ENCODE measurements at places on chromosomes 7 and 10.

DNA sequence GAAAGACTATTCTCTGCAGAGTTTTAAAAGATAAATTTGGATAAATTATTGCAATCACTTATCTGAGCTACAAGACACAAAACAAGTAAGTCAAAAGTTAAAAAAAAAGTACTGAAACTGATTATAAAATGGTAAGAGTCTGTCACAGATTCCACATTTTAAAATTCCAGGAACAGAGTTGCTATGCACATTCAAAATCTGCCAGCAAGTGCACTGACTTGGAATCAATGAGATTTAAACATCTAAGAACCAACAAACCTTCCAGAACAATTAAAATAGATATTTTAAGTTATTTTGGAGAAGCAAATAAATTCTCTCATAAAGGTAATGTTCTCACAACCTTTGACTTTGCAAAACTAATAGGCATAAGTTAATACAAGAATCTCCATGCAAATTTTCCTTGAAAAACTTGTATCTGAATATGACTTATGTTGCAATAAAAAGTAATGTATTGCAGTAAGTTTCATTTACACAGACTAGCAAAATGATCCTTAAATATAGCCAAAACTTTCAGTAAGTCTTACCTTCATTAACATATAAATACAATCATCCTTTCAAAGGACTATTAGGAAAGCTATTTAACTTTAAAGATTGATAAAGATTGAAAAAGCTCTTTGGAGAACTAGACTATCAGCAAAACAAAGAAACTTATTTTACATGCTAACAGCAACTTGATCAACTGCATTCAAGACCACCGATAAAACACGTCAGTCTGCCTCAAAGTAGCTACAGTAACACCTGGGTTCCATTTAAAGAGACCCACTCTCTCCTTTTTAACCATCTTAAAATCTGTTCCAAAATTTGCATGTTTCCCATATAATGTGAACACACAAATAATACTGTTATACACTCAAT is 4.4 kb downstream of the ETV1 start:
- no peak for DNase-seq

DNA sequence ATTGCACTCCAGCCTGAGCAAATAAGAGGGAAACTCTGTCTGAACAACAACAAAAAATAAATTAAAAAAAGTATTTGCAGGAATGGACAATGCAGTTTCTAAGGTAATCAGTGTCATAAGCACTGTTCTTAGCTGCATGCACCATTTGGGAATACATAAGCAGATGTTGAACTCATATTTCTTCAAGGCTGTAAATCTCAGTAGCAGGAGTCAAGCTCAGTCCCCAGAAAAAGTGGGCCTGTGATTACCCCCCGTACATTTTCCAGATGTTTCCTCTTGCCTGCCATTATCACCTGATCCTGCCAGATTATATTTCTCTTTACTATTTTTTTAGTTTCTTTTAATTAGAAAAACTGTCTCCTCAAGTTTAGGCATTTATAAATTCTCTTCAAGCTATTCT is 667.6 kb upstream of the ANKRD30A start:
- no peak for DNase-seq

DNA sequence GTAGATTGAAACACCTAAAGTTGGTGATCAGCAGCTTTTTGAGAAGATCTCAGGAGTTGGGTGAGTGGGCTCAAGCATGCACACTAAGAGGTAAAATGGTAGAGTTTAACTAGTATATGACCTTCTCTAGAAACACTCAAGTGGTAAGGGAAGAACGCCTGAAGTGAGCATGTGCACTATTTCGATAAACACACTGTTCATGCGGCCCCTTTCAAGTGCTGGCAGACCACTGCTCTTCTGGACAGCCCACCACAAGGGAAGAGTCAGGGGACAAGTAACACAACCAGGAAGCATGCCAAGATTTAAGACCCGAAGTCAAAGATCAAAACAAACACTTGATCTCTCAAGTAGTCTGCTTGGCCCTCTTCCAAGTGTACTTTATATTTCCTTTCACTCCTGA is 519.5 kb upstream of the ZWINT start:
- no peak for DNase-seq

GRCh38 chr10:112213098-112213823 is 29.7 kb upstream of the GPAM start:
- DNase-seq: no peak

DNA sequence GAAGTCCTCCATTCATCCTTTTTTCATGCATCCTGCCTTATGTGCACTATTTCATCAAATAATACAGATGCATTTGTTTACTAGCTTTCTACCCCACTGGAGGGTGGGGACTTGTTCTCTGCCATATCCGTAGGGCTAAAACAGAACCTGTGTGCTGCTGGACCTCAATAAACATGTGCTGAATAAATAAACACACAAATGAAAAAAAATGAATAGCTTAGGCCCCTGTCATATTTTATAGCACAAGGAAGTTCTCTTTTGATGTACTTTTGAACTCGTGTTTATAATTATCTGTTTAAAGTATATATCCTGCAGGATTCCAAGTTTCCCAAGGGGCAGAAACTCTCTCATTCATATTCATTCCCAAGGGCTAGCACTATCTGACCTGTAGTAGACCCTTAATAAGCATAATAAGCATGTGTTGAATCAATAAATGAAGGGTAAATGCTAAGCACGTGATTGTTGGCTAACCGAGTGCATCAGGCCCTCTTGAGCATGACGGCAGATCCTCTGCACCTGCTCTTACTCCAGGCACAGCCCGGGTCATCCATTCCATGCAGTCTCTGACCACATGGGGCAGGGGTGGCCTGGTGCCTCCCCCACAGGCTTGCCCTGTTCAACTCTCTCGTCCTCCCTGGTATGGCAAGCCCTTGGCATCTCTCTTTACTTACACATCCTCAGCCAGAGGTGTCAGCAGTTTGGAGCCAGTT is 474.1 kb upstream of the ZMIZ1 start:
- DNase-seq: no peak

DNA sequence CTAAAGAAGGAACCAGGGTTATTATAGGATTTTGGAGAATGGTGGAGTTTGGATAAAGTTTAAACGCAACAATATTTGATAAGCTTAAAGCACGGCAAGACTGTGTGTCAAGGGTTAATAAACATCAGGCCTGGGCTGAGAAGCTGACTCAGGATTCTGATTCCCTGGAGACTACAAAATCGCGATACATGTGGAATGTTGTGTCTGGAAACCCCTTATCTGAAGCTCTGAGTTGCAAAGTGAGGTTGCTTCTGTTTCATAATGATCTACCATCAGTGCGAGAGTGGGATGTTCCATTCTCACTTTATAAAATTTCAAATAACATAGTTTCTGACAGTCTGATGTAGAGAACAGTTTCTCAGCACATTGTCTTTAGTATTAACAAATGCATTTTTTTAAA is 7.8 kb downstream of the C1GALT1 start:
- no peak for DNase-seq

DNA sequence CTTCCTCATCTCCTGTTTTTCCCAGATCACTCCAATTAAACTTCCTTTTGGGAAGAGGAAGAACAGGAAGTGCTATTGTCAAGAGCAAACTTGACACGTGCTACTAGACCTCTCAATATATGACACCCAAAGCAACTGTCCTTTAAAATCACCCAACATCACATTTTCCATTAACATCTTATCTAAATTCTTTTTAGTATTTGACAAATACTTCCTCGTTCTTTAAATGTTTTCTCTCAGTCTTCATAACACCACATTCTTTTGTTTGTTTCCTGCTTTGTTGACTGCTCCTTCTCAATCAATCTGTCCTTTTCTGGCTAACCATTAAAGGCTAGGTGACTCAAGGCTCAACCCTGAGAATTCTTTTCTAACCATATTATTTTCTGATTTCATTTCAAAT is 7.1 kb upstream of the TFPI2 start:
- no peak for DNase-seq

DNA sequence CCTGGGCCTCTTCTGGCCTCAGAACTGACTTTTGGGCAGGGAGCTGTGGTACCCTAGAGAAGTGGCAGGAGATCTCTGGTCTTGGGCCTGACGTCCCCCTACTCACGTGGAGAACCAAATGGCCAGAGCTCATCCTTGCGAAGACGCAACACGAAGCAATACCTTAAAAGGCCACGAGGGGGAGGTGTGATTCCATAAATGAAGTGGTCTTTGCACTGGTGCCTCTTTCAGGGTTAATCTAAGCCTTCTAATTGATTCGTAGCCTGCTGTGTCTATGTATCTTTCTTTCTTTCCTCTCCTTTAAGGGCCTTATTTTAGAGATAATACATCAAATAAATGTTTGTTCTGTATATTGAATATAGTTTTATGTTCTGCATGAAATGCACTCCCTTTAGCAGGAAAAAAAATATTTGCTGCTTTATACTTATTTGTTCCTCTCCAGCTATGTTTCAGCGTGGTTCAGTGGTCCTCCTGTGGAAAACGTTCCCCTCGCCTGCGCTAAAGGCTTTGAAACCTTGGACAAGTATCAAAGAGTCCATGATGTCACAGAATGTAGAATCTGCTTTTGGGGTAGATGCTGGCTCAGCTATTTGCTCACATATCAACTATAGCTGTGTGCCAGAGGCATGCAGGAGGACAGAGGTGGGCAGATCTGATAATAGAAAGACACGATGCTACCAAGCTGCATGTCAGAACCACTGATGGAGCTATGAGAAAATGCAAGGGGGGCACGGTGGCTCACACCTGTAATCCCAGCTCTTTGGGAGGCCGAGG is 41.0 kb downstream of the STRA8 start:
- DNase-seq: peak; percentile 76

- no peak for DNase-seq
Observed at GRCh38 chr10:5585517-5586206, 60.9 kb downstream of the CALML3 start.
